ENCODE measurements at places on chromosomes 11 and 22.

DNA sequence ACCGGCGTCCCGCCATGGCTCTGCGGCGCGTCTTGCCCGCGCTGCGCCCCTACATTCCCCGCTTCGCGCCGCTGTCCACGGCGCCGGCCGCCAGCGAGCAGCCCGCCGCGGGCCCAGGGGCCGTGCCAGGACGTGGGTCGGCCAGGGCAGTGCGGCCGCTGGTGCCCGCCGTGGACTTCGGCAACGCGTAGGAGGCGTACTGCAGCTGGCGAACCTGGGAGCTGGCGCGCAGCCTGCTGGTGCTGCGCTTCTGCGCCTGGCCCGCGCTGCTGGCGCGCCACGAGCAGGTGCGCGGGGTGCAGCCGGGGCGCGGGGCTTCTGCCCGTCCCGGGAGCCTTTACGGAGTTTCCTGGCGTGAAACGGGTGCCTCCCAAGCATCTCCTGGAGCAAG, 20.1 kb downstream of the DGCR6L start:
- DNase-seq = no peak

GRCh38 chr11:73399159-73399590, 23.0 kb downstream of the RELT start:
- no peak for DNase-seq

DNA sequence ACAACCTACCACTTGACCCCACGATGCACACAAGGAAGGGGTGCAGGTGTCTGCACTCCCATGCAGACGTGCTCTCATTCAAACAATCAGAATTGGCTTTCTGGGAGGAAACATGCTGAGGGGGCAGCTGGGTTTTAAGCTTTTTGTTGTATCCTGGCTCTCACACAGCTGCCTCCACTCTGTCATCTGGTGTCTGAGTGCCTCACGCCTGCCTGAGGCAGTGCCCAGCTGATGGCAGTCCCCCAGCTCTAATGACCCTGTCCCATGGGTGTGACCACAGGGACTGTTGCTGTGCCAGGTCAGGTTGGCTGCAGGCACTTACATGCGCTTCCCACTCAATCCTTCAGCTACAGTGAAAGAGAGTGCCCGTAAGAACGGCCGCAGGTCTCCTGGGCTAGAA, 53.7 kb downstream of the ARFGAP3 start:
- DNase-seq = no peak

DNA sequence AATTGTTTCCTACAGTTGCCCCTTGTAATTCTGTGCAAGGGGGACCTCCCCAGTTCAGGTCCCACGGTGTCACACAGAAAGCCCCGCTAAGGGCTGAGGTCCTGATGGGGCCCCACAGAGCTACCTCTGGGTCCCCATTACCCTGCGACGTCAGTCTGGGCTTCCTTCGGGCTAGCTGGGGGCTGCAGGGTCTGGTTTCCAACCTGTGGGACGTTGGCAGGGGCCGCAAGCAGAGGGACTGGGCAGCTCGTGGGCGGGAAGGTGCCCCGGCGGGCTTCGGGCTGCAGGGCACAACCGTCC, 698 bp downstream of the SLC37A4 start:
- DNase-seq = no peak

DNA sequence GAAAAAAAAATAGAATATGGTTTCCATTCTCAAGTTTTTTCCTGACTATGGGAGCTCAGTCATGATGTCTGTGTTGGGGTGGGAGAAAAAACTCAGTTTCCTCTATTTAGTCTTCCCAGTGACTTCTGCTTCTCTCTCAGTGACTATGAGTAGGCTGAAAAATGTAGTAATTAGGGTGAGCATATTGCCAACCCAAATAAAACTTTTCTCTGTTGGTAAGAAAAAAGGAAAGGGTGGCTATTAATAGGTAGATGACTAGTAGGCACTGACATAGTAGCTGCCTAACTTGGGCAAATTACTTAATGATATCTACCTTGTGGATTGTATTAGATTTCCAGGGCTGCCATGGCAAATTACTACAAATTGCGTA, 34.2 kb upstream of the BIRC3 start:
- no peak for DNase-seq

DNA sequence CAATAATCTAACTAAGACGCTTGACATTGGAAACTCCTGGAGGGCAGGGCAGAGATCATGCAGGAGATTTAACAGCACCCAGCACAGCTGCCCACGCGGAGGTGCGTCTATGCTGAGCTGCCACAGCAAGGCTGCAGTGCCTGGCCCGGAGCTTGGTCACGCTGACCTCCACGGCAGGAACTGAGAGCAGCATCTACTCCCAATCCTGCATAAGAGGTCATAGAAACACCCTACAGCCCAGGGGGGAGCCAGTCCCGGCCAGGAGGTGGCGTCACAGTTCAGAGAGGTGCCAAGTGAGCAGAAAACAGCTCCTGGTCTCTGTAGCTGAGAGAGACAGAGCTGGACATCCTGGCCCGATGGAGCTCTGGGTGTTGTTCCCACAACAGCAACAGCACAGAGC, 121.1 kb upstream of the TMEM45B start:
- DNase-seq = no peak

- no peak for DNase-seq
These were observed 68.7 kb upstream of the WNT7B start for GRCh38 chr22:46045459-46046298.

DNA sequence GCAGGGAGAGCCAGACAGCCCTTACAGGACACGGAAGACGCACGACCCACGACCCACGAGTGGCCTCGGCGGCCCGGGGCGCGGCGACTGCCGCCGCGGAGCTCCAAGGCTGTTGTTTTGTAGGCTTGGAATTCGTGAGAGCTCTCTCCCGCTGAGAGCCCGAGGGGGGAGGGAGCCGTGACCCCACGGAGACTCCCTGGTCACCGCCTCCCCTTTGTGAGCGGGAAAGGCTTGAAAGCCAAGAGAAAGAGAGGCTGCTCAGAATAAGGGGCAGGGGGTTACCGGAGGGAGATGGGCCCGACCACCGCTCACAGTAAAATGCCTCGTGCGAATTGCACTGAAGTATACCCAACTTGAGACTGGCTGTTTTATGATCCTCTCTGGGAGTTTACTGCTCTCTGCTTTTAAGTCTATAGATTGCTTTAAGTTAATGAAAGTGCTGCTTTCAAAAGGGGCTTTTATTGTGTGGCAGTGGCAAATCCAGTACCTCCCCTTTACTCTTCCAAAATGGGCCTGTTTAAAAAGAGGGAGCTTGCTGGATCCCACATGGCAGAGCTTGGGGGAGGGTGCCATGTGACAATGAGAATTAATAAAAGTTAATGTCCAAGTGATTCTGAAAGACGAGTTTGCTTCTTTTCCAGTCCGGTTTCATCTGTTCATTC, 2.9 kb downstream of the PKNOX2 start:
- no peak for DNase-seq

GRCh38 chr11:12678092-12678491, 3.9 kb downstream of the TEAD1 start:
- no peak for DNase-seq

All from CD4-positive, alpha-beta T cell treated with Interleukin-15 for 1 hour (primary cell).